ENCODE measurements at places on chromosomes 13 and 19.

DNA sequence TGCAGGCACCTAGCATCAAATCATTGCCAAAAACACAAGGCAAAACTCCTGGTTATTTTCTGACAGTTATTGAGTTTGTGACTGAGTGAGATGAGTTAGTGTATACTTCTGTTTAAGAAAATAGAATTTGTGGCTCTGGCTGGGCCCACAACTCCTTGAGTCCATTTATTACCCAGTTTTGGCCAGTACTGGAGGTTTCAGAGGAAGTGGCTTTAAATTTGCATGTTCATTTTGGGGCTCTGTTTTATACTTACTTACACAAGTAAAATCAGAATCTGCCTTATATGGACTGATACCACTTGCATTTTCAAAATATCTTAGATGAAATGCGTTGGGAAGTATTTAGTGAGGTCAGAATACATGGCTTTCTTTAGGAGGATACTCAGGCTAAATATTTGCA lies 29.0 kb downstream of the TNFSF11 start:
- DNase-seq, result no peak

DNA sequence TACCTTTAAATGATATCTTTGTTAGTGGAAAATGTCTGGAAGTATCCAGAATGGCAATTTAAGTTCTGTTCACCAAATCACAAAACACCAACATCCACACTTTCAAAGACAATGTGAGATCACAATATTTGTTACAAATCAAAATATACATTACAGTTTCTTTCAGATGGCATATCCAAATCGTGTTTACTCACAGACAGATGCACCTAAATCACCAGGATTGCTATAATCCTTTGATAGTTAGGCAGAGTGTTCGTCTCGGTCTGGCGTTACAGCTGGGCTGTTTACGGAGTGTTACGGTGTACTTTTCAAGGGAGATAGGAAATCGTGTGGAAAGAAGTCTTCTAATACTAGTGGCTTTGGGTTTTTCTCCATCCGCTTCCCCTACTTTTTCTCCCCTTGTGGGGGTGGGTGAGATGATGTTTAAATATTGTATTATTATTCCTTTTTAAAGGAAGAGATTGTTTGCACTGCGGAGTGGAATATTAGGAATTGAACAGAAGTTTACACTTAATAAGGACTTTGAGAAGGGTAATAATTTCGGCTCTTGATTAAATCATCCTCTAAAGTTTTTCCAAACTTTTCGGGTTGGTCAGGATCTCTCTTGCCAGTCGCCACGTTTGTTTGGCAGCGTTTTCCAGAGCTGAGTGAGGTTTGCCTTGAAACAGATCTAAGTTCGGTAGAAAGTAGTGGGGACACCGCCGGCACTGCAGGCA lies 1.8 kb downstream of the MAB21L1 start:
- no peak for DNase-seq

DNA sequence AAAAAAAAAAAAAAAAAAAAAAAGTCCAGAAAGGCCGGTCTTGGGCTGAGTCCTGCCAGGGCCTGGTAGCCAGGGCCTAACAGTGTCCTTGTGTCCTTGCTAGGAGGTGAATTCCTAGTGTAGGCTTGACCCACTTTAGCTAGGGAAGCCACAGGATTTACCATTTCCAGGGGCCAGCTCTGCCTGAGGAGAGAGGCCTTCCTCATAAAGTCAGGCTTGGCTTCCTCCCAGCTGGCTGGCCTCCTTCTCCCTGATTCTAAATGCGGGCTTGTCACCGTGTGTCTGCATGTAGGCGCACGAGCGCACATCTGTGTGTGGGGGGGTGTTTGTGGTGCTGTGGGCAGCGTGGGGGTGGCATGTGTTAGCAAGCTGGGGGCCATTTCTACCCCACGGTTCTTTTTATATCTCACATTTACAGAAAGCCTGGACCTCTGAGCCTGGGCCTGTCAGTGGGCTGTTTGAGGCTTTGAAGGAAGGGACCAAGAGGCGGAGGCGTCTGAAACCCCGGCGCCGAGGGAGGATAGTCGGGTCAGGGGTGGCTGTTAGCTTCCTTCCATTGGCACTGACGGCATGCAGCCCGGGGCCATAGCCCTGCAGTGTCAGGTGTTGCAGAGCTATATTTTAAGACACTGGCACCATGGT lies 31.7 kb downstream of the IER2 start:
- no peak for DNase-seq

DNA sequence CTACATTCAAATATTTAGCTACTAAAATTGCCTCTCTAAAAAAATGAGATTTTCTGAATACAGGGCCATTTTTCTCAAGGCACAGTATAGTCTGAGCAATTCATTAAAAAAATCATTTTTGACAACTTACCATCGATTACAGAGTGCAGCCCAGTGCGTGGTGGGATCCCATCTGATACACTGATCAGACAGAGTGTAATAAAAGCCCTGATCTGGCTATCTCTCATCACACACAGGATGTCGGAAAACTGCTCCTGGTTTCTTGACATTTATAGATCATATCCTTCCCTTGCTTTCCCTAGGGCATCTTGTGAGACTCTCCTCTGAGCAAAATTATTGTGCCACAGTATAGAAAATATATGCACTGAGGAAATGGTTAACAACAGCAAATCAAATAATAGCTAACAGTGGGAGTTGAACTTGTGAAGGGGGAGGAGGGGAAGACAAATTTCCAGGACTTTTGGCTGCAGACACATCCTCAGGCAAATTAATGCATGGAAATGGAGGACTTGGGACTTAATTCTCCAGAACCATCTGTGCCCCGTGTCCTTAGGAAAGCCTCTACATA lies 28.4 kb upstream of the CNMD start:
- no peak for DNase-seq

- DNase-seq, result no peak
Measured at GRCh38 chr13:21117104-21117809, 55.9 kb upstream of the LATS2 start.

GRCh38 chr19:44212866-44213346 lies 574 bp downstream of the ZNF227 start:
- no peak for DNase-seq

GRCh38 chr19:28864577-28865042 lies 348.3 kb downstream of the UQCRFS1 start:
- no peak for DNase-seq

DNA sequence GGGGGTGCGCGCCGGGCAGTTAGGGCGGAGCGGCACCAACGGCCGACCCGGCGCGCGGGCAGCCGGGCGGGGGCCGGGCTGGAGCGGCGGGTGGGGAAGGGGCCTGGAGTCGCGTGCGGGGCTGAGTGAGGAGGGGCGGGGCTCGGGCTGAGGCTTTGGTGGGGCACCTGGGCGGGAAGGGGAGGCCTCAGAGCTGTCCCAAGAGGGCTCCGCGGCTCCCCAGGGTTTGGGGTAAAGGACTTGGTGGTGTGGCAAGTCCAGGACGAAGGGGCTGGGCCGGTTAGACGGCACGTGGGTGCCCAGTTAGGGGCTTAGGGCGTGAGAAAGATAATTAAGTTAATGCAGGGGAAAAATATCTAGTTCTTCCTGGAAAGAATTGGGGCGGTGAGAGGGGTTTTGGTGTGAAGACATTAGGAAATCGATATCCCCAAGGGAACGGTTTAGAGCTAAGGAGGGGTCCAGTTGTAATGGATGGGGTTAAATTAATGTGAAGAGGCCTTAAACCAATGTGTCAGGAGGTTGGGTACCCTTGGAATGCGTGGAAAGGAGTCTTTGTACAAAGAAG lies 496 bp downstream of the ZNF574 start:
- DNase-seq, result peak; percentile 79

GRCh38 chr19:16319481-16319880 lies 5.1 kb upstream of the KLF2 start:
- DNase-seq, result no peak

GRCh38 chr13:98826146-98826545 lies 73.7 kb upstream of the SLC15A1 start:
- no peak for DNase-seq

- no peak for DNase-seq
Measured at GRCh38 chr13:85186356-85187045, 612.7 kb downstream of the SLITRK6 start.

DNA sequence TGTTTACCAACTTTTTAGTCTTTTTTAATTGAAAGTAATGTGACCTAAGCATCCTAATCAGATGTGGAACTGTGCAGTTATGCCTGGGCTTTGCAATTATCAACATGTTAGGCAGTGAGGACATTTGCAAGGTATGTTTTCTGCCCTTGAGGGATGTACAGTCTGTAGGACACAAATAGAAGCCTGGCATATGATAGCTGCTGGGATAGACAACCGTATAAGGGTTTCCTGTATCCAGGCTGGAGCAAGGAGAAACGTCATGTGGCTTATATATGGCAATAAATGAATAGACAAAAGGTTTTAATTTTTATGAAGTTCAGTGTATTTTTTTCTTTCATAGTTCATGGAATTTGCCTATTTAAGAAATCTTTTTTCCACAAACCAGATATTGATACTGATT lies 2.0 kb upstream of the VPS36 start:
- no peak for DNase-seq

GRCh38 chr19:1911098-1911497 lies 5.9 kb downstream of the ADAT3 start:
- no peak for DNase-seq

- no peak for DNase-seq
Measured at GRCh38 chr19:6235031-6235951, 44.5 kb downstream of the MLLT1 start.

- no peak for DNase-seq
Measured at GRCh38 chr19:11323601-11324078, 15.8 kb downstream of the RAB3D start.

DNA sequence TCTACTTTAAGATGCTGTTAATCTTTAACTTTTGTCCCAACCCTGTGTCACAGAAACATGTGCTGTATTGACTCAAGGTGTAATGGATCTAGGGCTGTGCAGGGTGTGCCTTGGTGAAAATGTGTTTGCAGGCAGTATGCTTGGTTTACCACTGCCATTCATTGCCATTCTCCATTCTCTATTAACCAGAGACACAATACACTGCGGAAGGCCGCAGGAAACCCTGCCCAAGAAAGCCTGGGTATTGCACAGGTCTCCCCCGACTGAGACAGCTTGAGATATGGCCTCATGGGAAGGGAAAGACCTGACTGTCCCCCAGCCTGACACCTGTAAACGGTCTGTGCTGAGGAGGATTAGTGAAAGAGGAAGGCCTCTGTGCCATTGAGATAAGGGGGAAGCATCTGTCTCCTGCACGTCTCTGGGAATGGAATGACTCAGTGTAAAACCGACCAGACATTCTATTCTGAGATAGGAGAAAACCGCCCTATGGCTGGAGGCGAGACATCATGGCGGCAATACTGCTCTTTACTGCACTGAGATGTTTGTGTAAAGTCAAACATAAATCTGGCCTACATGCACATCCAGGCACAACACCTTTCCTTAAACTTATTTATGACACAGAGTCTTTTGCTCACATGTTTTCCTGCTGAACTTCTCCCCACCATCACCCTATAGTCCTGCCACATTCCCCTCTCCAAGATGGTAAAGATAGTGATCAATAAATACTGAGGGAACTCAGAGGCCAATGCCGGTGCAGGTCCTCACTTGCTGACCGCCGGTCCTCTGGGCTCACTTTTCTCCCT lies 13.1 kb upstream of the ZNF888 start:
- DNase-seq, result peak; percentile 58

DNA sequence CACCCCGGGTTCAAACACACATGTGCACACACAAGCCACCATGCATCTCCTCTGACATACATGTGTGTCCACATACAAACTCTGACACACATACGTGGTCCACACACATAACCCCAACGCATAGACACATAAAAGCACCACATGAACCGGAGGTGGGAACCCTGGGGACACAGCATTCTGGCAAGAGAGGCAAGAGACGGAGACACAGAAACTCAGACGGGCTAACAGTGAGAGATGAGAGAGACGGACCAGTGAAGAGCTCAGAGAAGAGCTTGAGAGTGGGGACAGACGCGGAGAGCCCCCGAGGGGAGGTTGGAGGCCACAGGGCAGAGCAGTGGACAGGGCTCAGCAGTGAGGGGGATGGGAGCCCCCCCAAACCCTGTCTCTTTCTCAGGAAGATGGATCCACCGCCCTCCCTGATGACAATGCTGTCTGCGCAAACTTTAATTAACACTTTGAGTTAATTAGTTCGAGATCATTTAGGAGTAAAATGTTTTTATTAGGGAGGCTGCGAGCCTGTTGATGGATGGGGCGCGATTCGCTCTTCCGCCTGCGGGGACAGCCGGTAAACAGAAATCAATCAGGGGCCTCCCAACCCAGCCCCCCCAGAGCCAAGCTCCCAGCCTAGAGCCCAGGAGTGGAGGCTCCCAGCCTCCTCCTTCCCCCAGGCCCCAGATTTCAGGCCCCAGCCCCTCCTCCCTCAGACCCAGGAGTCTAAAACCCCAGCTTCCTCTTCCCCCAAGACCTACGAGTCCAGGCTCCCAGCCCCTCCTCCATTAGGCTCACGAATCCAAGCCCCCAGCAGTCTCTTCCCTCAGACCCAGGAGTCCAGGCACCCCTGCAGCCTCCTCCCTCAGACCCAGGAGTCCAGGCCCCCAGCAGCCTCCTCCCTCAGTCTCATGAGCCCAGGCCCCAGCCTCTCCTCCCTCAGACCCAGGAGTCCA lies 9.5 kb upstream of the ERFL start:
- DNase-seq, result no peak

DNA sequence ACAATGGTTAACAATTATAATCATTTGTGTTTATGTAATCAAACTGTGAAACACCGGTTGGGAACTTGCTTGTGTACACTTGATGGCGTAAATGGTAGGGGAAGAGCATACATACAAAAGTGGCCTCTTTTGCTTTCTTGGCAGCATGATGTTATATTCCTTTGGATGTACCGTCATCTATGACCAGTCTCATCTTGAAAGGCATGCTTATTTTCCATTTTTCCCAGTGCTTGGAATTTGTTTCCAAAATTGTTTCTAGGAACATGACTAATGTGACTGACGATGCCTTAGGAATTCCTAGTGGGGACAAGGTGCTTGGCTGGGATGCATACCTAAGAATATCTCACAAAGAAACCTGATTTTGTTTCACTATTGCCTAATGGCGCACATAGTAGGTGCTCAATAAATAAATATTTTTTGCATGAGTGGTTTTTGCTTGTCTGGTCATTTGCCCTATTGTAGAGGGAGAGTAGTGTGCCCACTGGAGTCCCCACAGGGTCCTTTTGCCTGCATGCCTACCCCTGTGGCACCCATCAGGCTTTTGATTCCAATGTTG lies 45.5 kb downstream of the SAE1 start:
- no peak for DNase-seq

- DNase-seq, result peak; percentile 70
Measured at GRCh38 chr19:15779756-15780476, 7.5 kb upstream of the OR10H5 start.

GRCh38 chr13:59103004-59103768 lies 1060.5 kb downstream of the DIAPH3 start:
- DNase-seq, result no peak

GRCh38 chr13:50401721-50402465 lies 386.6 kb downstream of the KCNRG start:
- DNase-seq, result no peak

GRCh38 chr19:27966390-27966816 lies 1246.5 kb downstream of the UQCRFS1 start:
- no peak for DNase-seq

GRCh38 chr13:52411629-52412028 lies 5.7 kb upstream of the THSD1 start:
- no peak for DNase-seq

Data from mucosa of descending colon (tissue), 3 donors.